HCT116 (cell line): ENCODE measurements at places on chromosomes 5 and 9. TPM values are rescaled to one million over a fixed set of nuclear protein-coding genes. Genes with fewer than 3 reads are reported as not detected.

TTC23L gene
- 1.0 TPM for total RNA-seq

GRCh38 chr5:134594797-134595457 is 37.7 kb downstream of the SAR1B start:
- no peak for DNase-seq

DNA sequence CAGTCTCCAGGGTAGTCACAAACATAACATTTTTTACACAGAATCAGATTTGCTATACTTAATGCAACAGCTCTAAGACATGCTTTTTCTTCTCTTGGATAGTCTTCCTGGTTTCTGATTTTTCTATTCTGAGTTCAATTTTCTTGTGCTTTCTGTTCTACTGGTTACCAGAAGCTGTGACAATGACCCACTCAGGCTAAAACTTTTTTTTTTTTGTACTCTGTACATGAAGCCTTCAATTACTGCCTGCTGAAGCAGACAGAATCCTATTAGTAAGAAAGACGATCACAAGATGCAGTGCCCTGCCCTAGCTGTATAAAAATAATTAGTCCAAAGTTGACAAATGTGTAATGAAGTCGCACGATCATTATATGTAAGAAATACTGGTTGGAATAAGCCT is 231.1 kb upstream of the TBCA start:
- DNase-seq = no peak

ELOVL7 gene
- total RNA-seq = 20.0 TPM

GZMA gene
- not detected for total RNA-seq

DNA sequence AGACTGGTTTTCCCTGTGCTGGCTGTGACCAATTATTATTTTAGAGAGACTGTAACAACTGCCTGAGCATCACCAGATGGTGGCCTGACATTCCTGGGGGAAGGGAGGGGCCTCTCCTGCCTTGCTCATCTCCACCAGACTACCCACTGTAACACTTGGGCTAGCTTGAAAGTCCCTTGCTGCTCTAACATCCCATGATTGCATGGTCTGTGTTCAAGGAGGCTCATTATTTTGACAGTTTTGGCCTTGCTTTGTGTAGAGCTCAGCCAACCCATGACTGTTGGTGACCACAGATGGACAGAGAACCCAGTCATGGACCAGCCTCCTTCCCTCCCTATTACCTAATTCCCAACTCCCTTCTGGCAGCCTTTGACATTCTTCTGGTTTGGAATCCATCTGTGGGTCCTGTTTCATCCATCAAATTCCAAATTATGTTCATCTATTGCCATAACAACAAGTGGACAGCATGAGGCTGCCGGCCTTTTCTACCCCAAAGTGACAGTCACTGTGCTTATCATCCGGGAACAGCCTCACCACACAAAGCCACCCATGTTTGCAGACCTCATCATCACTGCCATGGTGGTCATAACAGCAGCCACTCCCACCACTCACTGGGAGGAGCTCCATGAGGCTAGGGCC is 49.0 kb upstream of the ICE1 start:
- no peak for DNase-seq

DNA sequence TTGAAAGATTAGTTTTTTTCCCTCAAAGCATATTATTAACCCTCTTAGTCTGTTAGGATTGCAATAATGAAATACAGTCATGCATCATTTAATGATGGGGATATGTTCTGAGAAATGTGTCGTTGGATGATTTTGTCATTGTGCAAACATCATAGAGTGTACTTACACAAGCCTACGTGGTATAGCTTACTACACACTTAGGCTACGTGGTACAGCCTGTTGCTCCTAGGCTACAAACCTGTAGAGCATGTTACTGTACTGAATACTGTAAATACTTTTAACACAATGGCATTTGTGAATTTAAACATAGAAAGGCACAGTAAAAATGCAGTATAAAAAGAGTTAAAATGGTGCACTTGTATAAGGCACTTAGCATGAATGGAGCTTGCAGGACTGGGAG is 132.7 kb downstream of the PDE8B start:
- DNase-seq = no peak

- no peak for DNase-seq
Measured at GRCh38 chr5:139389701-139390638, at the start of gene MZB1. Gene MZB1 (minus strand): TSS chr5:139389913. CDS start chr5:139389856, 57 bp downstream.

CCL21 gene
- 0.74 TPM for total RNA-seq

DNA sequence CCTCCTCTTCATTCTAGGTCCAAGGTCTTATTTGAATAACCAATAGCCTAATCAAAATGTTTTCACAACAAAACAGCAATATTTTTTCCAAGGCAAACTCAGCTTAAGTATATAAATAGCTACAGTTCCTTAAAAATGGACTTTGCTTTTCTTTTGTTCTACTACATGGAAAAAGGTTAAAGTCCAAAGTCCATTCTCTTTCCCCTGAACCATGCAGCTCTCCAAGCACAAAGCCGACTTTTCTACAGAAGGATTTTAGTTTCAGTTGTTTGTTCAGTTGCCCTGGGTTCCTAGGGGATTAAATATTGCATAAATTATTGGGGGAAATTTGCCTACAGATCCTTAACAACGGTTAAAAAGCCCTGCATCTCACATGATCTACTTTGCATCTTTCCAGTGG is 677.0 kb upstream of the KLF4 start:
- DNase-seq = no peak

DNA sequence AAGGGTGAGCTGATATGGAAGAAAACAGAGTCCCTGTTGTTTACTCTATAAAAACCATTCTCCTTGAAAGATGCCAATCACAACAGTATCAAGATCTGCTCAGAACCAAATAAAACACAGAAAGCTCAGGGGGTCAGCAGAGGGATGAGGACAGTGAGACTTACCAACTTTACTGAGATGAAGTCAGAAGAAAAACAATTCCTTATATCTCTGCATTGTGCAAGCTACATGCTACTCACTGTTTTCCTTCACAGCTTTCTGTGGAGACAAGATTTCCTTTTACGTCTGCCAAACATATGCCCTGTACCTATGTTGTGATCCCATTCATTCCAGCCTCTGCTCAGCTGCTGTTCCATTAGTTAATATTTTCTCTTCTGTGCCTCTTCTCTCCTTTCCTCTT is 185.6 kb downstream of the TSSK1B start:
- DNase-seq = no peak
